ENCODE measurements at places on chromosomes 2 and 18.

DNA sequence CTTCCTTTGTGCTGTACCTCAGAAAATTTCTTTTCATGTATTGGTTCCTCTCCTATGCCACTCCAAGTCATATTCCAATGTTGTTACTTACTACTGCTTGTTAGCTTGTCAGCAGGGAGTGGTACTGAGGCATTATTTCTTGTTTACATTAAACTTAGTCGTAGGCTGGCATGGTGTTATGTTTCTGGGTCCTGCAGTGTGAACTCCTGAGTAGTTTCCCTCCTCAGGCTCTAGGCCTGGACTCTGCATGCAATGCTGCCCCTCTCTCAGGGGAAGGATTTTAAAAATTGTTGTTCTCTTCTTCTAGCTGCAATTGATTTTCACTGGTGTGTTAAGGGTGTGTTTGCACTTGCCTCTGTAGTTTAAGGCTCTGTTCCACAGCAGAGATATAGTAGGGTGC lies 671.6 kb downstream of the PLCL1 start:
- DNase-seq: no peak

DNA sequence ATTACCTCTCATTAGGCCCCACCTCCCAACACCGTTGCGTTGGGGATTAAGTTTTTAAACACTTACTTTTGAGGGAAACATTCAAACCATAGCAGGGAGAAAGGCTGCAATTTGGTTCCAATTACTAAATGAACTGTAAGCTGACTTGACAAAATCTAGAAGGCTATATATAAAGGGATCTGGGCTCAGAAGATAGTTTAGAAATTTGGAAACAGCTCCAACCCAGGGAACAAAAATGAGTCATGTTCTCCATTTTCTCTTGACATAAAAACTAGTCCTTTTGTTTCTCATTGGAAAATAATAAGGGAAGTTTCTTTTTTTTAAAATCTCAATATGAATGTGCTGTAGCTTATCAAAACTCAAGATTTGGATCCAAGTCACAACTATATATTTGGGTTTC lies 17.5 kb downstream of the MOGAT1 start:
- no peak for DNase-seq

GRCh38 chr2:186912979-186913378 lies 64.0 kb upstream of the ZSWIM2 start:
- no peak for DNase-seq

GRCh38 chr2:68756178-68756577 lies 21.6 kb downstream of the ARHGAP25 start:
- DNase-seq: no peak

DNA sequence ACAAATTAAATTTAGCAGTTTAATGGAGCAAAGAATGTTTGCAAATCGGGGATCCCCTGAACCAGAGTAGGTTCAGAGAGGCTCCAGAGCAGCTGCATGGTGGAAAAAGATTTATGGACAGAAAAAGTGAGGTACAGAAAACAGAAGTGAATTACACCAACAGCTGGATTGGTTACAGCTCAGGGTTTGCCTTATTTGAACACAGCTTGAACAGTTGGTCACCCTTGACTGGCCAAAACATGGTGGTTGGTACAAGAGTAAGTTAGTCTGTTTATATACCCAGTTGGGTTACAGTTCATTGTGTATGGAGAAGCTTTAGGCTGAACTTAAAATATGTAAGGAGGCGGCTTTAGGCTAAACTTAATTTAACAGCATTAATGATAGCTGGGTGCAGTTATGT lies 5.4 kb upstream of the CDCA7 start:
- DNase-seq: no peak

DNA sequence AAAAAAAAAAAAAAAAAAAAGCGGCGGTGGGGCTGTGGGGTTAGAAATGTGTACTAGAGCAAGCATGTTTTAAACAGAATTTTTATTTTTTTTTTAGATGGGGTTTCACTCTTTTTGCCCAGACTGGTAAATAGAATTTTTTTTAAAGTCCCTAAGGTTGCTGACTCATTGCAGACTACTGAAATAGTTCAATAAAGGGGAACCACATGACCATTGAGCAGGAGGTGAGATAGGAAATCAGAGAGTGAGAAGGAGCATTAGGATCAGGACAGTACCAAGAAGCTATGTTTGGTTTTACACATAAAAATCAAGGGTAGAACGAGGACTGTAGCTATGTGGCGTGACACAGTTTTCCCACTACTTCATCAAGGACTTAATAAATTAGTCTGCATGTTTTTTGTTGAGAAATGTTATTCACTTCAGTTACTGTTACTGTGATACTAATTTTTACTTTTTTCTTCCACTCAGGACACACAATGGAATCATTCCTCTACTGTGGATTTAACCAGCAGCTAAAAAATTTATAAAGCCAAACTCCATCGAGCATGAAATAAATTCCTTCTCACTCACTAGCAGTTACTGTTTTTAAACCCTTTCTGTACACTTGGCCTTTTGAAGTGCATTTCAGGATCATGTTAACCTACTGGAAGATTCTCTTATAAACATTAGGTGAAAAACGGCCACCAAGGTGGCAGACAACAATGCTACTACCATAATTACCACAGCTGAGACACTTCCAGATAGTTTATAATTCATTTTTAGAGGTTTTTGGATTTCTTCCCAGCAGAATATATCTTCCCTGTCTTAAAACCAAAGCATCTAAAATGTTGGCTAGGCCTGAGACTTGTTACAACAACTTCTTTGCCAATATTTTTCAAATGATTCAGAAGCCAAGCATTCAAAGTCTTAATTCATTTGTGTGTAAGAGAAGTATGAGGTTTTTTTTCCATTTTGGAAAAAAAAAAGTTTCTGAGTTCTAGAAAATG lies 33.2 kb downstream of the LAMA1 start:
- peak; percentile 53 for DNase-seq

- DNase-seq: no peak
These were observed 179.0 kb downstream of the ASXL3 start for GRCh38 chr18:33757037-33757436.

DNA sequence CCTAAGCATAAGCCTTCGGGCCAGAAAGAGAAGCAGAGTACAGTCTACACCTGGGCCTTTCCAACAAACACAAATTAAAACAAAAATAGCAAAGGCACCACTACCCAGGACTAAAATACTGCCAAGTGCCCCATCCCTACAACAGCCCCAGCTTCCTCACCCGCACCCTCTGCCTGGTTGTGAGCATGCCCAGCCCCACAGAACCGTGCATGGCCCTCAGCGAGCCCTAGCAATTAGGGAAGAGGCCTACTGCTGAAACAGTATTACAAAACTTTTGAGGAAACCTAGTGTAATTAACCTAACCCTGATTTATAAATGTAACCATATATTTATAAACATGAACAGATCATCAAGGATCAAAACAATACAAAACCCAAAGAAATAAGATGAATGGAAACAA lies 44.2 kb downstream of the FARSB start:
- DNase-seq: no peak

DNA sequence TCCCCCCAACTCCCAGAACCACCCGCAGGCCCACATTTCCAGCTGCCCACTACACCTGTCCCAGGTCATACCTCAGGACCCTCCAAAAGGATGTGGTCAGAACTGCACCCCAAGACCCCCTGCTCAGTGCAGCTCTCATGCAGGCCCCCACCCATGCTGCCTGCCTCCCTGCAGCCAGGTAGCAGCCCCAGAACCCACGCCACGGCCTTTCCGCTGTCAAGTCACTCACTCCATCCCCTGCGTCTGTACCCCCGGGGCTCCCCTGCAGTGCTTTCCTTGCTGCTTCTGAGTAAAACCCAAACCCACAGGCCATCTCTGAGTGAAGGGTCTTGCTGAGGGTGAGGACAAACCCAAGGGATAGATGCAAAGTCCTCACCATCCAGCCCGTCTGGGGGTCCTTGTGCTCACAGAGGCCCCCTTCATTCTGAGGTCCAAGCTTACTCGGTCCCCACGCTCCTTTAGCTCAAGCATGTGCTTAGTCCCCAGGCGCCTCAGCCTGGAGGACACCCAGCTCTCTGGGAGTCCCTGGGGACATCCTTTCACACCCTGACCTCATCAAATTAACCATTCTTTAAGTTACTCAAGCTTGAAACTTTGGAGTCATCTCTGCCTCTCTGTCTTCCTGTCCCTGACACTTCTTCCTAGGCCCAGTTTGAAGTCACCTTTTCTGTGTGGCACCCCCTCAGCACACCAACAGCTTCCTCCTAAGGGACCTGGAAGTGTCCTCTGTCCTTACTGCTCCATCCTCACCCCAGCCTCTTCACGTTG lies 130.1 kb downstream of the SMAD7 start:
- no peak for DNase-seq

- no peak for DNase-seq
These were observed 733.8 kb upstream of the FANCL start for GRCh38 chr2:58974881-58975280.

Measured in non-pigmented ciliary epithelial cell (primary cell).